ENCODE measurements at places on chromosomes 5 and 9.

- no peak for DNase-seq
Observed at GRCh38 chr9:15714746-15715145, 161.9 kb downstream of the CCDC171 start.

DNA sequence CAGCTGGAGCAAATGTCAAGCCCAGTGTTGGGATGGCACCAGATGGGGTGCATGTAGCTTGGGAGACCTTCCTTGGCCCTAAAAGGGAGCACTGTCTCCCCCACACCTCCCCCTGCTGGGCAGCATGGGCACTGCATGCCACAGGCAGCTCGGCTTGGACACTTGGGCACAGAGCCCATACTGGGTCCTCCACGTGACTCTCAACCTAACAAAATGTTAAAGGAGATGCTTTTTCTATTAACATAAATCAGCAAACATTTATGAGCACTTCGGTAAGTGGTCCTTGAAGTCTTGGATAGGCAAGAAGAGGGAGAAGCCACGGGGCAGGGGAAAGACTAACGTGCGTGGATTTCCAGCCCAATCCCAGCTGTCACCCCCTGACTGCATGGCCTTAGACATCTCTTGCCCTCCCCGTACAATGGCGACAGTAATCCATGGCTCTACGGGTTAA is 23.9 kb upstream of the MAPK9 start:
- peak; percentile 82 for DNase-seq

- DNase-seq, result no peak
Observed at GRCh38 chr5:135367076-135367475, 32.0 kb downstream of the MACROH2A1 start.

DNA sequence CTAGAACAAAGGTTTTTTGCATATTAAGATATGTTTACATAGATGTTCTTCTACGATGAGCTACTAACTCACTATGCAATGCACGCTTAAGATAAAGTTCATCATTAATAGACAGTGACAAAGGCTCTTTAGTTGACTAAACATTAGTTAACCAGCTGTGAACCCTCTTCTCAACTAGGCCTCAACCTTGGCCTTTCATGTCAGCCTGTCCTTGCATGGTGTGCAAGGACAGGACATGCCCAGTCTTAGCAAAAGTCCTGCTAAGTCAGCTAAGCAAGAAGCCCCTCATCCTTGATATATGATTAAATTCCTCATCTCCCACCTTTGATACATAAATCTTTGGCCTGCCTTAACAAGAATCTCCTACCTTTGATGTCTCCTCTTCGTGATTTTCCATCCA is 50.9 kb downstream of the PLPP1 start:
- DNase-seq, result no peak

- DNase-seq, result peak; percentile 9
Observed at GRCh38 chr5:18736051-18736398, 1101.8 kb downstream of the TAF11L14 start.

- DNase-seq, result no peak
Observed at GRCh38 chr9:7239708-7240107, 481.9 kb downstream of the KDM4C start.

- DNase-seq, result peak; percentile 61
Observed at GRCh38 chr5:140806834-140807775, at the start of gene PCDHA4. Gene PCDHA4, plus strand, starts transcription at chr5:140807068.

DNA sequence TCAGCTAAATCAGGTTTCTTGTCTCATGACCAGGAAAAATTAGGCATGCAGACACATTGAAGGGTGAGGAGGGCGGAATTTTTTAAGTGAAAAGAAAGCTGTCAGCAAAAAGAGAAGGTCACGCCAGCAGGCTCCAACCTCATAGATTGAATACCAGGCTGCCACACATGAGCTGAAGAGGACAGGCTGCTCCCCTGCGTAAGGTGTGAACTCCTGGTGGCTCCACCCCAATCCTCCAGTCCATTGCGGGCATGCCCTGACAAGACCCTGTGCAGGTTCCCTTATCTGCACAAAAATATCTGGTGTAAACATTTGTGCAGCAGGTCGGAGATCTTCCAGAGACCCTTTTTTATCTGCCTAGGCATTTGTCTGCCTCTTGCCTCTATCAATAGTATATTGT is 22.9 kb upstream of the TEX10 start:
- DNase-seq, result no peak

- no peak for DNase-seq
Observed at GRCh38 chr5:166436872-166437271, 1854.6 kb upstream of the WWC1 start.

- DNase-seq, result no peak
Observed at GRCh38 chr9:8430945-8431344, 631.4 kb upstream of the DMAC1 start.

DNA sequence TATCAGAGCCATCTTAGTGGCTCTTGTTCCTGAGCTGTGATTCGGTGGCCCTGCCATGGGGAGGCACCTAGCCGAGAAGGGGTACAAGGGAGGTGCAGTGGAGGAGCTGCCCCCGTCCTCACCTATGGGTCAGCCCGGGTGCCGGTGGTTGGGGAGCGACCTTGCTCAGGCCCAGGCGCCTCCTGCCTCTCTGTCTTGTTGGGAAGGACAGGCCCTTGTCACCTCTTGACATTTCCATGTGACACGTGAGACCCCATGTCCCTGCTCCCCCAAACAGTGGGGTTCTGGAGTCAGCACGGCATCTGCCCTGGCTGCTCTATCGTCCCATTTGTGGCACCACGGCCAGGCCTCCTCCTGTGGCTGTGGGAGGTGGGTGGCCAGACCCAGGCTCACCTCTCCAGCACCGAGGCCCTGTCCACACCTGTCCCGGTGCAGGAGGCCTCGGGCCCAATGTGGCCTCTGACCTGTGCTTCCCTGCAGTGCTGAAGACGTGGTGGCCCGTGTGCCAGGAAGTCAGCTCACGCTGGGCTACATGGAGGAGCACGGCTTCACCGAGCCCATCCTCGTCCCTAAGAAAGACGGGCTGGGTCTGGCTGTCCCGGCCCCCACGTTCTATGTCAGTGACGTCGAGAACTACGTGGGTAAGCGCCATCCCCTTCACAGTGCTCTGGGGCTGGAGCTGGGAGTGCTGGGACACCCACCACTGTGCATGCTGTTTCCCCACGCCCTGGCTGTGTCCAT is 68.9 kb downstream of the PHF2 start:
- DNase-seq, result no peak

GRCh38 chr5:59034498-59035186 is 451.8 kb downstream of the RAB3C start:
- peak; percentile 33 for DNase-seq

DNA sequence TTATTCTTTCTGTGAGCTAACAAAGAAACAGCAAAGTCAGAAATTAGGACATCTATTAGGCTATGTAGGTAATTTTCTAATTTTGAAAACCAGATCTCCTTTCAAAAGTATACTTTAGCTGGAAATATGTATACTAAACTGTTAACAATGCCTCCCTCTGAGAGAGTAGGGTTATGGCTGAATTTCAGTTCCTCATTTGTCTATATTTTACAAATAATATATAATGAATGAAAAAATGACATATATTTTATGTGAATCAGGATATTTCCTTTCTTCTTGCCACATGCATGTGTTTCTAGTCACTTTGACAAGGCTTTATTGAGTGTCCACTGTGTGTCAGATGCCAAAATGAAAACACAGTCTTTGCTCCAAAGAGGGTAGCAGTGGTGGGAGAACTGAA is 15.4 kb downstream of the HACD4 start:
- no peak for DNase-seq

DNA sequence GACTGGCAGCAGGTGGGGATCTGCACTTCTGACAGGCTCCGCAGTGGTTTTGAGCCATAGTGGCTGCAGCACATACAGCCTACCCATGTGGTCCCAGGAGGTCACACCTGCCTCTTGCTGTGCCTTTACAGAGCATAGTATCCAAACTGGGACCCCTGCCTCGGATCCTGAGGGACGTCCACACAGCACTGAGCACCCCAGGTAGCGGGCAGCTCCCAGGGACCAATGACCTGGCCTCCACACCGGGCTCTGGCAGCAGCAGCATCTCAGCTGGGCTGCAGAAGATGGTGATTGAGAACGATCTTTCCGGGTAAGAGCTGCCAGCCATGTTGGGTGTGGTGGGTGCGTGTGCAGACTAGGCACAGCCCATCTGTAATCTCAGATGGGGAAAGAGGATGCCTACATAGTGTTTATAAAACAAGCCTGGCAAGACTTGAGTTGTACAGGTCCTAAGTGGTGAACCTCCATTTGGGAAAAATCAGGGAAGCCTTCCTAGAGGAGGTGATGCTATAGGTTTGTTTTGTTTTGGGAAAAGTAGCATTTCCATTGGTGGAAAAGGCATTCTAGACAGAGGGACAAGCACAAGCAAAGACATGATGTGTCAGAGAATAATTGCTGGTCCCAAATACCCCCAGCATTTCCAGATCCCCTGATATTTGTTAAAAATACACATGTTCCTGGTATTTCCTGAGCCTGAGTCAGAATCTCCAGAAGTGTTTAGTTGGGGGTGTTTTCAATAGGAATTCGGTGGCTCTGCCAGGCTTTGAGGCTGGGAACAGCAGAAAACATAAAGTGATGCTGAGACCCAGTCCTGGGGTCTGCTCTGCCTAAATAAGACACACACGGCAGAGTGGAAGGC is 119.2 kb downstream of the DAB2IP start:
- no peak for DNase-seq

DNA sequence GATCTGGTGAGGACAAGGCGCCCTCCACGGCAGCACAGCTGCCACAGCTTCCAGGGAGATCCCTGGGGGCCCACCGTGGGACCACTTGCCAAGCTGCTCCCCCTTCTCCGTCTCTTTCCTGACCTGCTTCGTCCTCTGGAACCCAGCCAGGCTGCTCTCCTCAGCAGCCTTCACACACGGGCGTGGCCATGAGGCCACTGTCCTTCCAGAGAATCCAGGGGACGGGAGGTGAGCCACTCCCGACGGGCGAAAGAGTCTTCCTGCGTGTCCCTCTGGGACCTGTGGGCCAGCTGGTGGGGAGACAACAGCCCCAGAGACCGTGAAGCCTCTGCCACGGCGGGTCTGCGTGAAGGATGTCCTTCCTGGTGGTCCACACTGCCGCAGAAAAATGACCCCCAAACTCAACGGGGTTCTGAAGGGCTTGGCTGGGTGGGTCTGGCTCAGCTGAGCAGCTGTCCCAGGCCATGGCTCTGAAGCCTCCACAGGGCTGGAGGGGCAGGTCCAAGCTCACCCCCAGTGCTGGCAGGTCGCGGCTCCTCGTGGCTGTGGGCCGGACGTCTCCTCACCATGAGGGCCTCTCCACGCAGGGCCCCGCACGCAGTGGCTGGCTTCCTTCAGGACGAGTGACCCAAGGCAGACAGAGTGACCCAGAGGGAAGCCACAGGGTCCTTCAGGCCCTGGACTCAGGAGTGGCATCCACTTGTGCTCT is 47.4 kb upstream of the NKD2 start:
- DNase-seq, result peak; percentile 11

- no peak for DNase-seq
Observed at GRCh38 chr9:122248448-122248865, 16.2 kb downstream of the RBM18 start.

DNA sequence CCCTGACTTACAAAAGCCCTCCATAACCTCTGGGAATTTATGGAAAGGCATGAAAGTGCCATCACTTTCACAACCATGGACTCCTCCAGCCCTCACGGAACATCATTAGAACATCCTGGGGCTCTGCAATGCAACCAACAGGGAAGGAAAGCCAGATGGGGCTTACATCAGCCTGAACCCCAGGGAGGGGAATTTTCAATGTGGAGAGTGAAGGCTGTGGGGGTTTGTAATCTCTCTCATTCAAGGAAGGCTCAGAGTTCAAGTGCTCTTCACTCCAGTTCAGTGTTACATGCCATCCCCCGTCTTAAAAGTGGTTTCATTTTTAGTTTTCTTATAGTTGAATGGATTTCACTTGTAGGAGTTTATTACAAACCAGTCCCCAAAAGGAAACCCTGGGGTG is 5.7 kb downstream of the SPRY4 start:
- no peak for DNase-seq

GRCh38 chr5:120464627-120465435 is 731 bp downstream of the PRR16 start:
- DNase-seq, result peak; percentile 19
